ENCODE measurements at places on chromosomes 11 and 22.

GRCh38 chr11:79942090-79942489, 501.3 kb upstream of the TENM4 start:
- no peak for DNase-seq

- DNase-seq, result no peak
Observed at GRCh38 chr22:47474895-47475294, 712.4 kb downstream of the TBC1D22A start.

GRCh38 chr22:27993774-27994350, 74.8 kb upstream of the PITPNB start:
- DNase-seq, result no peak

GRCh38 chr11:80173371-80174136, 732.7 kb upstream of the TENM4 start:
- DNase-seq, result no peak

DNA sequence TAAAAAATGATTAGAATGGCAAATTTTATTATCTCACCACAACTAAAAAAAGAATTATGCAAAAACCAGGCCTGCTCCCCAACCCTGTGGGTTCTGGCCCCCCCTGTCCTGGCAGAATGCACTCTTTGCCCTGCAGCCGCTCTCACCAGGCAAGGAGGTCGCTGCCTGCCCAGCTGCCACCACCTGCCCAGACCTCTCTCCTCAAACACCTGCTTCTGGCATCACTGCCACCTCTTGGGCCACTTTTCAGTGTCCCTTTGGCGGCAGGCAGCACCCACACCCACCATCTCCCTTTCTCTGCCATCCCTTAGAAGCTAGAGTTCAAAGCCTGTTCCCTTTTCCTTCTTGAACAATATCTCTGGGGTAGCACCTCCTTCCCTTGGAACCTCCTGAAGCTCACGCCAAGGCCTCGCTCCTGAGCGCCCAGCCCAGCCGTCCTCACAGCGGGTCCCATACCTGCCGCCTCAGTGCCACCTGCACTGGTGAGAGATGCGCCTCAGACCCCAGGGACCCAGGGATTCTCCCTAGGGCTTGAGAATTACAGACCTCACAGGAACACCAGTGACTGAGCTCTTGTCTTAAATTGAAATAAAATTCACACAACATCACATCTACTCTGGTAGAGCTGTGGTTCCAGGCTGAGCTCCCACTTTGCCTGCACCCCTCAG, 44.6 kb downstream of the SGSM3 start:
- no peak for DNase-seq

DNA sequence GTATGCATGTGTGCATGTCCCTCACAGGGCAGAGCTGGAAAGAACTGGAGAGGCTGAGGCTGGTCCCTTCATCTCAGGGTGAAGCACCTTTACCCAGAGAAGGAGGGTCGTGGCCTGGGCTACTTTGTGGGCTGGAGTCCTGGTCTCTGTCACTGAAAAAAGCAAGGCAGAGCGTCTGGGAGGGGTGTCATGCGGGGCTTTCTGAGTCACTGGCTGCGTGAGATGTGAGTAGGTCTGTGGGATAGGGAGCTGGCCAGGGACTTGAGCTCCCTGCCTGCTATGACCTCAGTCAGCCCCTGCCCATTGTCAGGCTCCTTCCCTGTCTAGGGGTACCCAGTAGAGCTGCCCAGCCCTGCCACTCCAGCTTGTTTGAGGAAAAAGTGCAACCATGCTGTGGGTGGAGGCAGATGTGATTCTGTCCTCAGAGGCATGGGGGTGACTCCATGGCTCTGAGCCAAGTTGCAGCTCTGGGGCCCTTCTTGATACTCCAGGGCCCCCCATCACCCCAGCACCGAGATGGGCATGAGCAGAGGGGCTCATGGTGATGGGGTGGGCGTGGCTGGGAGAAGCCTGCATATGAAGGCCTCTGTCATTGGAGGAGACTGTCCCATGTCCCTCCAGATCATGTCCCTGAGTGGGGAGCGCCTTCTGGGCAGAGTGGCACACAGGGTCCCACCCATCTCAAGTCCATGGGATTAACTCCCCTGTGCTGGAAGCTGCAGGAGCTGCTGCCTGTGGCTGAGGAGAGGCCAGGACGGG, 27.8 kb downstream of the KCNQ1 start:
- no peak for DNase-seq

GRCh38 chr11:44812971-44813370, 86.2 kb downstream of the TSPAN18 start:
- no peak for DNase-seq

DNA sequence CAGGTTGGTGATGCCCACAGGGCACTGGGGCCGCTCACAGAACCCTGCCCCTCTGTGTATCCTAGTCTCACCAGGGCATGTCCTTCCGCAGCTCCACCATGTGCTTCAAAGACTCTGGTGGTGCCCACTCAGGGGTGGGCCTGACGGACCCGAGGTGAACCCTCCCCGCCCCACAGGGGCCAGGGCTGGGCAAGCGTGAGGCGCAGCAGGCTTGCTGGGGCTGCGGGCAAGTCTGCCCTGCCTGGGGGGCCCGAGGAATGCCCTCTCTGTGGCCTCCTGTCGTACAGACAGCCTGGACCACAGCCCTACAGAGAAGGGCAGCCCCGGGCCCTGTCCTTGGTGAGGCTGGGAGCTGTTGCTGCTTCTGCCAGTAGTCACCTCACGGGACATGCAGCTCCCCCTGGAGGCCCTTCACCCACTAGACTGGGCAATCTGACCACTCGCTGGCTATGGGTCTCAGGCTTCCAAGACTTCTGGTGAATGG, 40.2 kb downstream of the TBX1 start:
- no peak for DNase-seq

- DNase-seq, result no peak
Observed at GRCh38 chr22:44403602-44404329, 91.0 kb upstream of the SHISAL1 start.

DNA sequence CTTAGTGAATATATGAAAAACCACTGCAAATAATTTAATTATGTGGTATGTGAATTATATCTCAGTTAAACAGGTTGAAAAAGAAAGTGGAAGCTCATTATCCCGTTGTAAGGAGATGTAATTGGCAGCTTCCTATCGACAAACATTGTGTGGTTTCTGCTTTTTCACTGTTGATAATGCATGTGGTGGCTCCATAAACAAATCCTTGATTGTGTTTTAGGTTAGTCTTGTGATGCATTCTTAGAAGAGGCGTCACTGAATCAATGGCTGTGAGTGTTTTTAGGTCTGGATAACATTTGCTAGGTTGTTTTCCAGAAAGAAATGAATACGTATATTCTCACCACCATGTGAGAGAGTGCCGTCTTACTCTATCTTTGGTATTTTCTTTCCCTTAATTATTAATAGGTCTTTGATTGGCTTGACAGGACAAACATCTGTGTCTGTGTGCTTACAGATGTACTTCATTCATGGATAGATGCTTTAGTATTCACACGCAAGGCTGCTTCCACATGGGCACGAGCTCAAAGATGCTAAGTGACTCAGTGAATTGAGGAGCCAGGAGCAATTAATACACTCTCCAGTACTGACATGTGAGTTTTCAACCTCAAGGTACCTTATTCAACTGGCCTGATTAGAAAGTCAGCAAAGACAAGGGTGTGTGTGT, 166.7 kb downstream of the TBC1D22A start:
- no peak for DNase-seq
